ENCODE measurements at places on chromosomes 5 and 9. TPM values are rescaled to one million over a fixed set of nuclear protein-coding genes. Genes with fewer than 3 reads are reported as not detected.

The CDKN2B gene
- total RNA-seq, result 16.2 TPM

The YTHDC2 gene
- total RNA-seq, result 11.2 TPM

The ADAMTS2 gene
- 112 TPM for total RNA-seq

The STPG3 gene
- total RNA-seq, result not detected

The FUT7 gene
- total RNA-seq, result not detected

The TLR4 gene
- total RNA-seq, result 21.0 TPM

The FAM200C gene
- 2.4 TPM for total RNA-seq

The NR4A3 gene
- total RNA-seq, result 0.12 TPM

The PLK2 gene
- total RNA-seq, result 357 TPM

The MARVELD2 gene
- total RNA-seq, result not detected

The NUTM2G gene
- total RNA-seq, result not detected

The PCDHGA1 gene
- 1.3 TPM for total RNA-seq

The NEURL1B gene
- 9.1 TPM for total RNA-seq

The HRCT1 gene
- total RNA-seq, result 2.4 TPM

The GLDC gene
- 1.3 TPM for total RNA-seq

The AK1 gene
- total RNA-seq, result 53.7 TPM

The GLRA1 gene
- not detected for total RNA-seq

The PDLIM4 gene
- total RNA-seq, result 43.8 TPM

The PCDHGA9 gene
- 5.3 TPM for total RNA-seq

The ADRA1B gene
- 1.7 TPM for total RNA-seq

The CDKN2AIPNL gene
- total RNA-seq, result 15.4 TPM

The DHFR gene
- total RNA-seq, result 3.6 TPM

The PCA3 gene
- total RNA-seq, result not detected

The UNC5A gene
- 0.44 TPM for total RNA-seq

The SLIT3 gene
- 180 TPM for total RNA-seq

The NUDT12 gene
- 7.8 TPM for total RNA-seq

The IL9 gene
- not detected for total RNA-seq

The GABRA1 gene
- not detected for total RNA-seq

The MRPS30 gene
- total RNA-seq, result 51.1 TPM

The ADAMTSL1 gene
- 20.9 TPM for total RNA-seq

The LHX6 gene
- total RNA-seq, result 0.81 TPM

The FRMD3 gene
- 0.05 TPM for total RNA-seq

The STK10 gene
- total RNA-seq, result 24.2 TPM

The MSMP gene
- not detected for total RNA-seq

The PCDHB7 gene
- 1.3 TPM for total RNA-seq

The PRLR gene
- 1.1 TPM for total RNA-seq

The ACSL6 gene
- total RNA-seq, result not detected

The FIBCD1 gene
- 0.62 TPM for total RNA-seq

The SPINK6 gene
- 1.1 TPM for total RNA-seq

The NAIF1 gene
- 8.1 TPM for total RNA-seq

The LPCAT1 gene
- total RNA-seq, result 72.1 TPM

The ACTBL2 gene
- not detected for total RNA-seq

The RNF208 gene
- not detected for total RNA-seq

The ZNF454 gene
- 2.0 TPM for total RNA-seq
